ENCODE measurements at places on chromosomes 3 and 15.

GRCh38 chr3:111519178-111519855, 22.7 kb upstream of the CD96 start:
- DNase-seq = no peak

DNA sequence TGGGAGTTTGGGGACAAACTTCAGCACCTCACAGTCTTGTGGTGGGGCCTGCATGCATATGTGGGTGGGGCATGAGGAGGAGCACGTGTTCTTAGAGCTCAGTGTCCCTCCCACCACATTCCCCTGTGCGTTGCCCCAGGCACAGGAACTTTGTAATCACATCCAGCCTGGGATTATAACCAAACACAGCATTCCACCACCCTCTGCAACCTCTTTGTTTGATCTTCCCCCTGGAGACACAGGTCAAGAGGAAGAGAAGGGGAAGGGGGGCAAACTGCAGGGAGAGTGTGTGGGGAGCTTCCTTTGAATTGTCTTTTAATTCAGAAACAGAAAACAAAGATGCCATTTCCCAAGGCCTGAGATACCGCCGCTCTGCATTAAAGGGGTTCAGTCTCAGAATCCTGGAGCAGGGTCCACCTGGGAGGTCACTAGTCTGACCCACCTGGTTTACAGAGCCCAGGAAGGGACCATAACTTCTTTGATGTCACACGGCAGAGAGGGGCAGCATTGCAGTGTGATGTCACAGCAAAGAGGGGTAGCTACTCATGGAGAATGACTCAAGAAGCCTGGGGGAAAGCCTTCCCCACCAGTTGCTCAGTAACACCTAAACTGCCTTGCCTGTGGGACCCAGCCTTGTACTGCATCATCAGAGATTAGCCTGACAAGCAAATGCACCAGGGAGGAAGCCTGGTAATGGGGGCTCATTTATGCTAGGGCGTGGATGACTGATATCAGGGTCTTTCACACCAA, 106.3 kb upstream of the RNU6-1 start:
- DNase-seq = peak; percentile 50

- no peak for DNase-seq
These were observed 257.6 kb downstream of the SLC9A9 start for GRCh38 chr3:143590660-143591059.

DNA sequence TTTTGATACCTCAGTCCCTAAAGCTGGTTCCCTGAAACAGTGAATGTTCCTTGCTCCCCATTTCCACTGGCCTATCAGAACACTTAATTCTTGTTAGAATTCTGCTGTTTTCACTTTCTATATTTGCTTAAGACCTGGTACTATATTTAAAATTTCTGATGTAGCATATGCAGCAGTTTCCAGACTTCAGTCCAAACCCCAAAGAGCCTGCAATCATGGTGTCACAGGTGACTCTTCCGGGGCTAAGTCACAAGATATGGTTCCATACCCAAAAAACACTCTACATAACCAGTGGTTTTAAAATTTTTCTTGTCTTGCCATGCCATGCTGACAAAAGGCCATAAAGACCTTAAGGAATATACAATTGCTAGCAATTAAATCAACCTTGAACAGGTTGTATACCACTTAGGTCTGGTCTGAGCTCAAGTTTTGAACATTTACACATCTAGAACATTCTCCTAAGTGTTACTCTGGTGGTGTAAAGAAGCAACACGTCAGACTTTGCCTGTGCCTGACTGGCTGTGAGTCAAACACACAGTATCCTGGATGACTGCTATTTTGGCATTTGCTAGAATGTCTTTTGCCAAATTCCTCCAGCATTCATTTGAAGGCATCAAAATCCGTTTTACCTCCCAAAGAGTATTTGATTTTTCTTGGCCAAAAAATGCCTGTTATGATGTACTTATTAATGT, 160.0 kb downstream of the FRMD5 start:
- DNase-seq = no peak

DNA sequence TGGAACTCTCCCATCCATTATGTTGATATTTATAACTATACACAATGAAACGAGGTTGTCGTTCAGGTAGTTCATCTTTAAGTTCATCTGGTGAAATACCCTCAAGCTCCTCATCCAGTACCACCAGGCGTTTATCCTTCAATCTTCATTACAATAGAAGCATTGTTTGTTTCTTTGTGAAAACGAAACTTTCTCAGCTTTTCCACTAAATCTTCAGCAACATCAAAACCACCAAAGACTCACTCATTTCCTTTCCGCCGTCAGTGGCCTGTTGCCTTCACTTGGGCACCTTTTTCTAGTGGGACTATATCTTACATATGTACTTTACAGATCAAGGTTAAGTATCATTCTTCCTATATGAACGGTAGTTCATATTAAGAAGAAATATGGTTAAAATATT, 44.1 kb upstream of the TFG start:
- no peak for DNase-seq
